ENCODE measurements at places on chromosomes 12 and 14.
A peak's percentile ranks its signal among the peaks of the same experiment; 100 is the strongest.

- DNase-seq = no peak
Observed at GRCh38 chr14:75422169-75422568, 5.7 kb upstream of the JDP2 start.

DNA sequence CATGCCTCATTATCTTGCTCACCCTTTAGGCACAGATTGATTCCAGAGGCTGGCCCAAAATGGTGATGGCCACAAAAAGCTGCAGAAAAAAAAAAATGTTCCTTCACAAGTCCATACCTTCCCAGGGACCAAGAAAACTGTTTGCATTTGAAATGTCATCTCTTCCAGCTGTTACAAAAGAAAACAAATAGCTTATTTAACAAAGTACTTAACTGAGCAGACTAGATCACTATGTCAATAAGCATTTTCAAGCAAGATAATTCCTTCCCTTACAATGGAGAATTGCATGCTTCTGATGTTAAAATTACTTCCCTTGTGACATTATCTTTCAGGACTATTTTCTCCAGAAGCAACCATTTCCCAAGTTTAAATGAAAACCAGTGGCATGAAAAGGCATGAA lies 377.9 kb upstream of the KITLG start:
- DNase-seq = no peak

DNA sequence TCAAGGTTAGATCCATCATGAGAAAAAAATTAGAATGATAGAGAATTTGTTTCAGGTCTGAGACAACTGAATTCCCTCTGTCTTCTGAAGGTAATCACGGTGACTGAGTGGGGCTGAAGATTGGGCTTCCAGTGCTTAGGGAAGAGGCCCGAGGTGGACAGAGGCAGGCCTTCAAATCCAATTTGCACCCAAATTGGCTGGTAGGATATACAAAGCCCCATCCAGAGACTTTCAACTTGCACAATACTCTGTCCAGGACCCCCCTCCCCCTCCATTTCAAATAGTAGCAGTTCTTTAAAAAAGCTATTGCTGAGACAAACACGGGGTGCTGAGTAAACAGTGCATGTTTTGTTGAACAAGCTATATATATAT lies 3.6 kb upstream of the FOXG1 start:
- no peak for DNase-seq

DNA sequence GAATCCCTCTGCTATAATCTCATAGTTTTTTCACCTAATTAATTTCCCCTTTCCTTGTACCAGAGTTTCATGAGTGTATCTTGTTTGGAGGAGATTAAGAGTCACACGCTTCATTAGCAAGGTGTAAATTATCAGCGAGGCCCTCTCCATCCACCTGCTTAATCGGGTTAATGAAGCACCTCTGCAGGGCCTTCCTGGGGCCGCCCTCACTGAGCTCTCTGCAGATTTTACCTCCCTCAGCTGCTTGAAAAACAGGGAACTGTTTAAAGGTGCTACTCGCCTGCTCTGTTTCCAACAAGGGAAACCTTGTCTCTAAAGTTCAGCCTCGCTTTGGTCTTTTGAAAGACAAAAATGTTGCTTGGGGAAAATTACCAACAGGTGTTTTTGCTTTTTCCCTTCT lies 35.8 kb downstream of the OTX2 start:
- no peak for DNase-seq

GRCh38 chr12:44960856-44961255 lies 84.7 kb upstream of the NELL2 start:
- no peak for DNase-seq

DNA sequence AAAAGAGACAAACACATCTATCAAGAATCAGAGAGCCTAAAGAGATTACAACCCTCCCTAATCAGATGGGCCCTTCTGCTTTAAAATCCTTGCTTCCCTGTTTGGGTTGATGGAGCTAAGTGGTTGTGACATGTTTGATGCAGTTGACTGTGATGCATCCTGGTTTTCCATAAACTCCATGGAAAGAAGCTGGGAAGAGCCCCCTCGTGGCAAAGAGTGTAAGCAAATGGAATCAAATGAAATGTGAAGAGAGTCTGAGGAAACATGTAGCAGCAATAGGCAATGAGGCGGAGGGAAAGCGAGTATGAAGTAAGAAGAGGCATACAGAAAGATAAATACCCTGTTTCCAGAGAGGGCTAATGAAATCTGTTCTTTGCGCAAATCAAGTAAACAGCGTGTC lies 70.4 kb upstream of the SLCO1C1 start:
- DNase-seq = no peak

GRCh38 chr14:74638966-74639365 lies 26.9 kb upstream of the LTBP2 start:
- DNase-seq = no peak

- no peak for DNase-seq
Observed at GRCh38 chr14:97706819-97707218, 909.6 kb downstream of the VRK1 start.

DNA sequence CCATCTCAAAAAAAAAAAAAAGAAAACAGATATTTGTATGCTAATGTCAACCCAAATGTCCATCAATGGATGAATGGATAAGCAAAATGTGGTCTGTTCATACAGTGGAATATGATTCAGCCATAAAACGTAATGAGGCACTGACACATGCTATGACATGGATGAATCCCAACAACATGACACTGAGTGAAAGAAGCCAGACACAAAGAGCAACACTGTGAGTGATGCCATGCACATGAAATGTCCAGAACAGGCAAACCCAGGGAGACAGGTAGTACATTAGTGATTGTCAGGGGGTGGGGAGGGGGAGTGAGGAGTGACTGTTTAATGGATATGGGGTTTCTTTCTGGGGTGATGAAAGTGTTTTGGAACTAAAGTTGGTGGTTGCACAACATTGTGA lies 50.2 kb downstream of the ARL6IP4 start:
- no peak for DNase-seq

- no peak for DNase-seq
Observed at GRCh38 chr12:11621797-11622423, 27.6 kb upstream of the ETV6 start.

GRCh38 chr12:91833780-91834359 lies 311.8 kb downstream of the BTG1 start:
- DNase-seq = no peak

DNA sequence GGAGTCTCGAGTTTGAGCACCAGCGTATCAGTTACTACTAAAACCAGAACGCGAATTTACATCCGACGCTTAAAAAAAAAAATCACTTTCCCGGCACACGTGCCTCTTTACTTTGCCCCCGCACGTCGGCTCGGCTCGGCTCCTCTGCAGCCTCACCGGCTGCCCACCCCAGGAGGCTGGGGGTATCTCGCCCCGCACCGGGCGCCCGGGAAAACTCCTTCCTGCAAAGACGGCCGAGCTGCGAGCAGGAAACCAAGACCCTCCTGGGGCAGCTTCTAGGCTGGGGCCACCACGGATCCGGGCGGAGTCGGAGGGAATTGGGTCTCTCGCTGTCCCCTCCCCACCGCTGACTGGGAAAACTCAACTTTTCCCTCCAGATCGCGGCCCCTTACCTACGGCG lies 610 bp downstream of the VSIG10 start:
- DNase-seq = peak; percentile 34

GRCh38 chr12:100497105-100497795 lies 23.6 kb downstream of the NR1H4 start:
- no peak for DNase-seq

DNA sequence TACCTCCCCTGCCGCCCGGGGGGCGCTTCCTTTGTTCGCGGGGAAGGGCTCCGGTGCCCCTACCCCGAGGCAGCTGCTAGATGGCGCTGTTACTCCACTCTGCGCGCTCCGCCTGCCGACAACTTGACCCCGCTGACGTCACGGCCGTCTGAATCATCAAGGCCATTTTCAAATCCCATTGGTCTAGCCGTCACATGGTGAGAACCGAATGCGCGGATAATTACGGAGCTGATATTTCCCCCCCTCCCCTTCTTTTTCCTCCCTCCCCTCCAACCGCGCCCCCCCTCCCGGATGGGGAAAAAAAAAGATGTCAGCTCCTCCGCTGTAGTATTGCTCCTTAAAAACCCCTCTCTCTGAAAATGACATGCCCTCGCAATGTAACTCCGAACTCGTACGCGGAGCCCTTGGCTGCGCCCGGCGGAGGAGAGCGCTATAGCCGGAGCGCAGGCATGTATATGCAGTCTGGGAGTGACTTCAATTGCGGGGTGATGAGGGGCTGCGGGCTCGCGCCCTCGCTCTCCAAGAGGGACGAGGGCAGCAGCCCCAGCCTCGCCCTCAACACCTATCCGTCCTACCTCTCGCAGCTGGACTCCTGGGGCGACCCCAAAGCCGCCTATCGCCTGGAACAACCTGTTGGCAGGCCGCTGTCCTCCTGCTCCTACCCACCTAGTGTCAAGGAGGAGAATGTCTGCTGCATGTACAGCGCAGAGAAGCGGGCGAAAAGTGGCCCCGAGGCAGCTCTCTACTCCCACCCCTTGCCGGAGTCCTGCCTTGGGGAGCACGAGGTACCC lies at the start of gene HOXC10:
Gene HOXC10 (plus strand): TSS at position 246 of the 791 bp plus-strand sequence. CDS start 114 bp downstream, at position 360.
- peak; percentile 48 for DNase-seq

GRCh38 chr14:101072531-101072930 lies 169.0 kb upstream of the RTL1 start:
- DNase-seq = no peak

- DNase-seq = no peak
Observed at GRCh38 chr12:55019784-55020183, at the start of gene NEUROD4. TSS of gene NEUROD4 (plus strand) at chr12:55019974. CDS start at chr12:55026440, 6,466 bp downstream.

- DNase-seq = no peak
Observed at GRCh38 chr12:116284396-116284795, 6.9 kb upstream of the MED13L start.

- no peak for DNase-seq
Observed at GRCh38 chr14:70919774-70920173, 12.5 kb downstream of the PCNX1 start.

GRCh38 chr12:80937391-80938238 lies at the start of gene LIN7A:
TSS of gene LIN7A (minus strand) at chr12:80937934. CDS start at chr12:80937722, 212 bp downstream.
- DNase-seq = peak; percentile 53

- no peak for DNase-seq
Observed at GRCh38 chr12:52037248-52037861, 13.9 kb upstream of the NR4A1 start.

DNA sequence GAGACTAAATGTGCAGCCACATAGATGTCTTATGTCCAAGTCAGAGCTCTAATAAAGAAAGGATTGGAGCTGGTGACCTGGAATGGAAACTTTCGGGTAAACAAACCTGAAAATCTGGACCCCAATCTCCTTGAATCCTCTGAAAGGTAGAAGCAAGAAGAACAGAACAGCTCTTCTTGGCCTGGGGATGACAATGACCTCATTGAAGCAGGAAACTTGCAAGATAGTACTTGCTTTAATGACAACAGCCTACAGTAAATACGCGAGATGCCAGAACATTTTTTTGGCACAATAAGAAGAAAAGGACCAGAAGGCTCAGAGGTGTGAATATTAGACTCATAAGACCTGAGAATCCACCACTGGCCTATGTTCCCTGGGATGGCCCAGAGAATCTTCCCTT lies 4.1 kb upstream of the PRIMA1 start:
- no peak for DNase-seq

GRCh38 chr12:121214855-121215745 lies 5.2 kb downstream of the P2RX4 start:
- DNase-seq = no peak

DNA sequence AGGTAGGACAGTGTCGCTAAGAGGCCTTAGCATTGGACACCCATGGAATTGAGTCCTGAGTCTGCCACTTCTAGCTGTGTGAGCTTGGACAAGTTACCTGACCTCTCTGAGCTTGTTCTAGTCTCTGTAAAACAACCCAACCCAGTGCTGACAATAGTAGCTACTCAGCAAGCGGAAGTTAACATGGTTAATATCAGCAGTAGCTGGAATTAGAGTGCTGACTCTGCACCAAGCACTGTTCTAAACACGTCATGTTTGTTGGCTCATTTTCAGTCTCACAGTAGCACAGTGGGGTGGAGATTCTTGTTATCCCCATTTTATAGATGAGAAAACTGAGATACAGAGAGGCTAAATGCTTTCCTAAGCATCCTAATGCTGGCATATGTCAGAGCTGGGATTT lies 47.5 kb upstream of the RIN3 start:
- no peak for DNase-seq

- DNase-seq = peak; percentile 67
Observed at GRCh38 chr12:103841690-103842584, 903 bp upstream of the NT5DC3 start.

DNA sequence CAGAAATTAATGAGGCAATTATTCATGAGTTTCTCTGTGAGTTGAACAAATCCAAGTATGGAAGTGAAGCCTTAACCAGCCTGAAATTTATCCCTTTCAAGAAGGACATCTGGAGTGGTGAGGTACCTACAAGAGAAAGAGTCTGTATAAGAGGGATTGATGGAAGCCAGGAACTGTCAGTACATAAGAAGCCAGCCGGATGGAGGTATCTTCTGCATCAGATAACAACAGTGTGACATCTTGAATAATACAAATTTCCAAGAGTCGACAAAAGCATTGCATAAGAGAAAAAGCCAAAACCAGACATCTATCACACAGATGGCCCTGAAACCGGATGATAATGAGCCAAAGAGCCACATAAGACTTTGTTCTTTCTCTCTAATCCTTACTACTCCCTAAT lies 781.2 kb downstream of the FLRT2 start:
- DNase-seq = no peak

DNA sequence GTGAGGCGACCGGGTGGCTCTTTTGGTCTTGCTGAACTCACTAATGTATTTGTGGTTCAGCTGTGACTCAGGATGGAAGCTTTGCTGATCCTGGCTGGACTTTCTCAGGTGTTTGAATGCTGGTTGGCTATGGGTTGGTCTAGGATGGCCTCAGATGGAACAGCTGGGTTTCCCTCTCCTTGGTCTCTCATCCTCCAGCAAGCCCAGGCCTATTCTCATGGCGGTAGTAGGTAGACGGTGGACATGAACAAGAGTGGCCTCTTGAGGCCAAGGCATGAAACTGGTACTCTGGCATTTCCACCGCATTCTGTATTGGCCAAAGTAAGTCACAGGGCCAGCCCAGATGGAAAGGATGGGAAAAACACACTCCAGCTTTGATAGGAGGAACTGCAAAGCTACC lies 11.8 kb upstream of the POLR3B start:
- no peak for DNase-seq

GRCh38 chr12:15631007-15631715 lies 158.0 kb downstream of the EPS8 start:
- DNase-seq = no peak

DNA sequence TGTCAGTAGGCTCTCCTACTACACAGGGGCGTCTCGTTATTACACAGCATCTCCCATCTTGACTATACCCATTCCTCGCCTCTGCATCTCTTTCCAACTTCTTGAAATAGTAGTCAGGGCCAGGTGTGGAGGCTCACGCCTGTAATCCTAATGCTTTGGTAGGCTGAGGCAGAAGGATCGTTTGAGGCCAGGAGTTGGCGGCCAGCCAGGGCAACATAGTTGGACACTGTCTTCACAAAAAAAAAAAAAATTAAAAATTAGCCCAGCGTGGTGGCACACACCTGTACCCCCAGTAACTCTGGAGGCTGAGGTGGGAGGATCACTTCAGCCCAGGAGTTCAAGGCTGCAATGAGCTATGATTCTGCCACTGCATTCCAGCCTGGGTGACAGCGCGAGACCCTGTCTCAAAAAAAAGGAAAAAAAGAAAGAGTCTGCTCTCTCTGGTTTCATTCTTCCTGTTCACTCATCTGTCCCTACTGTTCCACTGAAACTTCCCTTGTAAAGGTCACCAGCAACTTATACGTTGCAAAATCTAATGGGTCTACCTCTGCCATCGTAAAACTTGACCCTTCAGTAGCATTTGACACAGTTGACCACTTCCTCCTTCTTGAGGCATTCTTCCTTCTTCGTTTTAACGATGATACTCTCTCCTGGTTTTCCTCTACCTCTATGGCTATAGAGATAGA lies 41.0 kb upstream of the PTGR2 start:
- no peak for DNase-seq

- no peak for DNase-seq
Observed at GRCh38 chr14:59314953-59315599, 126.6 kb downstream of the DAAM1 start.
